ENCODE measurements at places on chromosomes 1 and 21.

DNA sequence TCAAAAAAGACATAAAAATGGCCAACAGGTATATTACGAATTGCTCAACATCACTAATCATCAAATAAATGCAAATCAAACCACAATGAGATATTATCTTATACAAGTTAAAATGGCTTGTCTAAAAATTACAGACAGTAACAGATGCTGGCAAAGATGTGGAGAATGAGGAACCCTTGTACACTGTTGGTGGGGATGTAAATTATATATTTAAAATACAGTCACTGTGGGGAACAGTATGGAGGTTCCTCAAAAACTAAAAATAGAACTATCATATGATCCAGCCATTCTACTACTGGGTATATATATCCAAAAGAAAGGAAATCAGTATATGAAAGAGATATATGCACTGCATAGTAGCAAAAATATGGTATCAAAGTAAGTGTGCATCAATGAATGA lies 1037.2 kb upstream of the B3GALT2 start:
- DNase-seq: no peak

DNA sequence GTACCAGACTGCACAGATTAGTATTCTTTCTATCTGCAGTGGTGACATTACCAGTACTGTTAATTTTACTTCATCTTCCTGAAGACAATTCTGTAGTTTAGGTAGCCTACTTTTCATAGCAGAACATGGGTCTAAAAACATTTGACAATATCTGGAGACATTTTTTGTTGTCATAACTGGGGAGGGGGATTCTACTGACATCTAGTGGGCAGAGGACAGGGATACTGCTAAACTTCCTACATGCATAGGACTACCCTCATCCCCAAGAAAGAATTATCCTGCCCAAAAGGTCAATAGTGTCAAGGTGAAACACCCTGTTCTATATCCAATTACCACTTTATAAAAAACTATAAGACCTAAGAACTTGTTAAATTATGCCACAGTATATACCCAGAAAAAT lies 3.4 kb upstream of the ARHGAP29 start:
- no peak for DNase-seq

DNA sequence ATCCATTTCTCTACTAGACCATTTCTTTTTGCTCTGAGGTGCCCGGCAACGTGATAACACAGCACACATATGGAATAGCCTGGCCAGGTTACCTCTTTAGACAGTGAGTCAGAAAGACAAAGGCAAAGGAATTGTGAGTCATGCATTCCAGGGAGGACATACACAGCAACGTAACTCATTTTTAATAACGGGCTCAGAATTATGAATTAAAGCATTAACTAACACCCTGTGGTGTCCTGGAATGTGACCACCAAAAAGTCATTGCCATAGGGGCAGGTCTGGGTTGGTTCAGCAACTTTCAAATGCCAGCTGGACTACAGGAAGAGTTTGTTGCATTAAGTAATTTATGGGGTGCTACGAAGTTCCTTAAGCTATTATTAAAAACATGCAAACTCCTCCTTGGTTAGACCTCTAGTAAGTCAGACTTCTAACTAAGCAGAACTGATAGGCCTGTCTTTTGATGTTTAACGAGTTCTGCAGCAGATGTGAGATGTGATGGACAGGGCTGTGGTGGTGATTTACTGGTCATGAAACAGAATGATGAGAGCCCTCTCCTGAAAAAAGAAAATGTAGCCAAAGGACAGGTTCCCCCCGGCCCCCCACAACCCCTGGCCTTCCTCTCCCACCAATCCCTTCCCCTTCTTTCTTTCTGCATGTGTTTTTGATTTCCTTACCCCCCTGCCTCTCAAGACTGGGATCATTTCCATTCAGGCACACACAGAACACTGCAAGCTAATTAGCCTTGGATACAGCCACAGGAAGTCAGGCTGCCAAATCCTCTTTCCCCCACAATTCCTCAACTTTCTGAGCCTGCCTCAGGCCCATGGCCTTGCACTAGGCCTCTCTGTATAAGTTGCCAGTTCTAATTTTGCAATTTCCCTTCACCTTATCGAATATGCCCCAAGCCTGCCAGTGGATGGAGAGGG lies 88.9 kb upstream of the HAO2 start:
- DNase-seq: no peak

DNA sequence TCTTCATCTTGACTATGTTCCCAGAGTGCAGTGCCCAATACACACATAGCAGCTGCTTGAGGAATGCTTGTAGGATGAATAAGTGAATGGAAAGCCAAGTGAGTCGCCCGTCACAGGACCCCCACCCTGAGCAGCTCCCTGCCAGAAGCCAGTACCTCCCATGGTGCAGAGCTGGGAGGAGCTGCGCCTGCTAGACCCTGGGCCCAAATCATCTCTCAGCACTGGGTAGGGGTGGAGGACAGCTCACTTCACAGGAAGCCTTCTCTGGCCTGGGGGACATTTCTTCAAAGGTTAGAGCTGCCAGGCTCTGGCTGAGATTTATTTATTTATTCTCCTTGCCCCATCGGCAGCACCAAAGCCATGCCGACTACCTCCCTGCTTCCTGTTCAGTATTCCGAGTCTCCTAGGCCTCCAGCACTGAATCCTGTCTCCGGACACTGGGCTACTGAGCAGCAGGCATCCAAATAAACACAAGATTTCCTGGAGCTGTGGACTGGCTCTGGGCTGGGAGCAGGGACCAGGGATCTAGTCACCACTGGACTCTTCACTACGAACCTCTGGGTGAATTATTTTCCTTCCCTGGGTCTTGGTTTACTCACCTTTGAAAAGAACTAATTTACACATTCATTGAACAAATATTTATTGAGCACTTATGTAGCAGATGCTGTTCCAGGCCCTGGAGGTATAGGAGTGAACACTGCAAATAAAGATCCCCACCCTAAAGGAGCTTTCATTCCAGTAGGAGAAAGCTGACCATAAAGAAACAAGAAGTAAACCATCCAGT lies 187.7 kb downstream of the TRABD2B start:
- no peak for DNase-seq

- no peak for DNase-seq
Measured at GRCh38 chr1:21944733-21945073, 7.6 kb upstream of the HSPG2 start.

DNA sequence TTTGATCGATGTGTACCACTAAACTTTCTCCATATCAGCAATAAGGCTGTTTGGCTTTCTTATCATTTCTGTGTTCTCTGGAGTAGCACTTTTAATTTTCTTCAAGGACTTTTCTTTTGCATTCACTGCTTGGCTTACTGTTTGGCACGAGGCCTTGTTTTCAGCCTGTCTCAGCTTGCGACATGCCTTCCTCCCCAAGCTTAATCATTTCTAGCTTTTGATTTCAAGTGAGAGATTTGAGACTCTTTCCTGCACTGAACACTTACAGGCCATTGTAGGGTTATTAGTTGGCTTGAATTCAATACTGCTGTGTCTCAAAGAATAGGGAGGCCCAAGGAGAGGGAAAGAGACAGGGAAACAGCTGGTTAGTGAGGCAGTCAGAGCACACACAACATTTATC lies 120.6 kb upstream of the KCND3 start:
- no peak for DNase-seq

DNA sequence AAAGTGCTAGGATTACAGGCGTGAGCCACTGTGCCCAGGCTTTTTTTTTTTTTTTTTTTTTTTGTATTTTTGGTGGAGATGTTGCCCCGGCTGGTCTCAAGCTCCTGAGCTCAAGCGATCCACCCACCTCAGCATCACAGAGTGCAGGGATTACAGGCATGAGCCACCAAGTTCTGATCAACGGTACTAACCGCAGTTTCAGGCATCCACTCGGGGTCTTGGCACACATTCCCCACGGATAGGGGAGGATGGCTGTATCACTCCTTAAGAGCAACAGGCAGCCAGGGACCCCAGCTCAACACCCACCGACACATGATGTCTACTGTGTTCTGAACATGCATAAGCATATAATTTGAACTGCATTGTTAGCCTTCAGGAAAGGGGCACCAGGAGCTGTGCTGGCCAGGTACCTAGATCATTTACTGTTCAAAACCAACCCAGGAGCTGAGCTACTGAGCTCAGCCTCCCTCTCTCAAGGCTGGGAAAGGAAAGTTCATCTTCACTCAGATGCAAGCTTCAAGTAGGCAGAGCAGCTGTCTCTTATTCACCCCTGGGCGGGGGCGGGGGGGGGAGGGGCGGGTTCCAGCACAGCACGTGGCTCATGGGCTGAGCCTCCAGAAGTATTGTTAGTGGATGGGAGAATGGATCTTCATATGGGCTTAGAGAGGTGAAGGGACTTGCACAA lies 24.7 kb downstream of the CAPZB start:
- peak; percentile 75 for DNase-seq

Data from CD4-positive, alpha-beta T cell treated with Interleukin-17A for 4 hours (primary cell).